NCI-H1436 (cell line): ENCODE measurements at places on chromosomes 11 and 22.

GRCh38 chr22:20952544-20953341 is 14.3 kb upstream of the AIFM3 start:
- DNase-seq, result no peak

DNA sequence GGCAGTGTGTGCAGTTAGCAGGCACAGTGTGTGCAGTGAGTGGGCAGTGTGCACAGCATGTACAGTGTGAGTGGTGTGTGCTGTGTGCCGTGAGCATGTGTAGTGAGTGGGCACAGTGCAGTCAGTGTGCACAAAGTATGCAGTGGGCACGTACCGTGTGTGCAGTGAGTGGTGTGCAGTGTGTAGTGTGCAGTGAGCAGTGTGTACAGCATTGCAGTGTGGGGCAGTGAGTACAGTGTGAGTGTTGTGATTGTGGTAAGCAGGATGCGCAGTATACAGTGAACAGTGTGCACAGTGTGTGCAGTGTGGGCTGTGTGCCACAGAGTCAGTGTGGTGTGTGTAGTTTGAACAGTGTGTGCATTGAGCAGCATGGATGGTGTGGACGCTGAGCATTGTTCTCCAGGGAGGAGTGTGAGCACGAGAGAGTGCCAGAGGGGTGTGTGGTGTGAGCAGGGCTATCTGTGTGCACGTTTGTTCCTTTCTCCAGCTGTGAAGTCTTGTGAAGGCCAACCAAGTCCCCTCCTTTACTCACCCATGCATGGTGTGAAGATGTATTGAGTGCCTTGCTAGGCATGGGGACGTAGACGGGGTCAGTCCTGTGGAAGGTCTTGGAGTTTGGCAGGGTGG is 3.0 kb downstream of the SHANK3 start:
- no peak for DNase-seq

- no peak for DNase-seq
Measured at GRCh38 chr22:31995807-31996206, 47.3 kb upstream of the SLC5A1 start.

DNA sequence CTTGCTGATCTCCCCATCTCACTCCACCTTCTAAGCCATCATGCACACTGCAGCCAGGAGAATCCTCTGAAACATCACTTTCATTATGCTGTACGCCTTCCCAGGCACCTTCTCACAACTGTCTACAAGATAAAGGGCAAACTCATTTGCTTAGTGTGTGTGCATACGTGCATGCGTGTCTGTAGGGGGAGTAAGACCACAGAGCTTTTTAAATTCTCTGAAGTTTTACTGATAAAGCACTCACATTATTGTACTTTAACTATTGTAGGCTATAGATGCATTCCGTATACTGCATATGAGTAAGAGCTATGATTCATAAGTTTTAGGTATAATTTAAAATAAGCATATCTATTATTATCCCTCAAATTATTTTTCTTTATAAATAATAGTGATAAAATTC is 15.3 kb upstream of the ANKK1 start:
- DNase-seq, result no peak

DNA sequence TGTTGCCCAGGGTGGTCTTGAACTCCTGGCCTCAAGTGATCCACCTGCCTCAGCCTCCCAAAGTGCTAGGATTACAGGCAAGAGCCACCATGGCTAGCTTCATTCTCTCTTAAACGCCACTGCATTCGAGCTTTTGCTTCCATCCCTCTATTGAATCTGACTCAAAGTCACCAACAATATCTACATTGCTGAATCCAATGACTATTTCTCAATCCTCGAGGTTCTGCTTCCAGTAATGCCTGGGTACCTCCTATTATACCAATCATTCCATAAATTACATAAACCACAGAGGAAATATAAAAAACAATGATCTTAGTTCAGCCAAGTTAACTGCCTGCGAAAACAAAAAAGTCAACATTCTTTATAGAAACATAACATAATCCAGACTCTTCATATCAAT is 11.9 kb upstream of the NXF1 start:
- no peak for DNase-seq

- no peak for DNase-seq
Measured at GRCh38 chr11:130064596-130064995, 5.1 kb upstream of the APLP2 start.

DNA sequence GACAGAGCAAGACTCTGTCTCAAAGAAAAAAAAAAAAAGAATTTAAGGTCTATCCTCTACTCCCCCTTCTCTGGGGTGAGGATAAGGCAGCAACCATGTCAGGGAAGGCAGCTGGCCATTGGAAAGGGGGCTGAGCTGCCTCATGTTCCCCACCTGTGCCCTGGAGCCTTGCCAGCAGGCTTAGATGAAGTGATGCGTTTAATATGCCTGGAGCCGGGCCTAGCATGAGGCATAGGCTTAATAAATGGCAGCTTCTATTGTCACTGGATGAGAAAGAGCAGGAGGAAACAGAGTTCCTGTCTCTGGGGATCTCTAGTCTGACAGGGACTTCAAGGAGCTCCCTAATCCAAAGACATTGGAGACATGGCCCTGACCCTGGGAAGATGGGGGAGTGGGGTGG is 3.2 kb upstream of the KCNE3 start:
- no peak for DNase-seq

GRCh38 chr11:37721485-37721884 is 1123.4 kb upstream of the RAG2 start:
- no peak for DNase-seq

- no peak for DNase-seq
Measured at GRCh38 chr11:21988477-21988876, 204.4 kb upstream of the ANO5 start.

DNA sequence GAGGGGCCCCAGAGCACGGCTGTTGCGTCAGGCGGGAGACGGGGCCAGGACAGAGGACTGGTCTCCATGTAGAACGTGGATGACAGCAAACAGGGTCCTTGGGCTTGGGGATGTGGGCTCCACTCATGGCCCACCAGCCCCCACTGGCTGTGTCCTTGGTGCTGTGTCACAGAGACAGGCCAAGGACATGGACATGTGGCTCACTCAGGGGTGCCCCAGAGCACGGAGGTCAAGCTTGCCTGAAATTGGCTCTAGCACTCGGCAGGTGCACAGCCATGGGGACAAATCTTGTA is 14.4 kb downstream of the FADS2 start:
- no peak for DNase-seq

GRCh38 chr11:22670830-22671229 is 4.4 kb downstream of the GAS2 start:
- DNase-seq, result no peak

DNA sequence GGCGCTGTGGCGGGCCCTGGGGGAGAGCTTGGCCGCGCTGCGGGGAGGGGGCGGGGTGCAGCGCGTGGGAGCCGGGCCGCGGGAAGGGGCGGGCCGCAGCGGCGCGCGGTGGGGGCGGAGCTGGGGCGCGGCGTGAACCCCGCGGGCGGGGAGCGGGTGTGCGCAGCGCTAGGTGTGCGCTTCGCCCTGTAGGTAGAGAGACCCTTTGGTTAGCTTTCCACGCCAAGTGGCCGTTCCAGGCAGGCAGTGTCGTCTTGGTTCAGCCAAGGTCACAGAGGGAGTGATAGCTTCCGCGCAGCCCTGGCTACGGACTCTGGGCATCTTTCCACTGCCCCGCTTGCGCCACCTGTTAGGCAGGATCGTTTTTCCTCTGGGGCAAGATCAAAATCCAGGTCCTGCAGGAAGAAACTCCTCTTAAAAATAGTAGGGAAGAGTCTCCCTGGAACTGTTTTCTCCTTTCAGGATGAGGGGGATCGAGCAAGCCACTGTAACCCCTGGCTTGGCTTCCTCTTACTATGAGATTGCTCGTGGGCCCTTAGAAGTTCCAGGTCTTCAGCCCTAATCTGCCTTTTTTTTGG is 434 bp downstream of the BANF1 start:
- DNase-seq, result peak; percentile 69

- DNase-seq, result no peak
Measured at GRCh38 chr22:48152916-48153315, 1390.5 kb downstream of the TBC1D22A start.

- no peak for DNase-seq
Measured at GRCh38 chr11:36092314-36093030, 148.6 kb downstream of the LDLRAD3 start.

DNA sequence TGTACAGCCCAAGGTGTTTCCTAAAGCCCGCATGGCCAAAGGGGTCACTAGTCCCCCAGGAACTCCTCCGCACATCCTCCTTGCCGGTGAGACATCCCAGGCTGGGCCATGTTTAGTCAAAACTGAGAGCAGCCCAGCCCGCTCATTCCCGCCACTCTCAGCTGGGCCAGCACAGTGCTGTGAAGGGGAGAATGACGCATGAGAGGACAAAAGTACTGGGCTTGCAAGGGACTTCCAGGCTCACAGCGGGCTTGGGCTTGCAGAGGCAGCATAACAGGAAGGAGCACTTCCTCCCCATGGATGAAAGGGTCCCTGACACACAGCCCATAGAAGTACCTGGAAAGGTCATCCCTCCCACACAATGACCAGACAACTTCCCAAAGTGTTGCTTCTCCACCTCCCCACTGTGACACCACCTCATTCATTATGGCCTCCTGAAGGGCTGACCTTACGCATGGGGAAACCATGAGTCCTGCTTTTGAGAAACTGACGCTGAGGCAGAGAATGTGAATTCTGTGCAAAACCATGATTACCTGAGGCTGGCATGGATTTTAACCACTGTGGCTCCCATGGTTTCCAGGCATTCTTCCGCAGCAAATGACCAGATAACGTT is 19.1 kb downstream of the ETS1 start:
- no peak for DNase-seq

- no peak for DNase-seq
Measured at GRCh38 chr11:103927535-103927934, 108.9 kb upstream of the DDI1 start.

GRCh38 chr22:17639247-17639741 is 737 bp downstream of the BCL2L13 start:
- DNase-seq, result no peak

- no peak for DNase-seq
Measured at GRCh38 chr11:95229993-95230809, 801 bp downstream of the SESN3 start.

- DNase-seq, result no peak
Measured at GRCh38 chr22:48251629-48252028, 1489.2 kb downstream of the TBC1D22A start.

DNA sequence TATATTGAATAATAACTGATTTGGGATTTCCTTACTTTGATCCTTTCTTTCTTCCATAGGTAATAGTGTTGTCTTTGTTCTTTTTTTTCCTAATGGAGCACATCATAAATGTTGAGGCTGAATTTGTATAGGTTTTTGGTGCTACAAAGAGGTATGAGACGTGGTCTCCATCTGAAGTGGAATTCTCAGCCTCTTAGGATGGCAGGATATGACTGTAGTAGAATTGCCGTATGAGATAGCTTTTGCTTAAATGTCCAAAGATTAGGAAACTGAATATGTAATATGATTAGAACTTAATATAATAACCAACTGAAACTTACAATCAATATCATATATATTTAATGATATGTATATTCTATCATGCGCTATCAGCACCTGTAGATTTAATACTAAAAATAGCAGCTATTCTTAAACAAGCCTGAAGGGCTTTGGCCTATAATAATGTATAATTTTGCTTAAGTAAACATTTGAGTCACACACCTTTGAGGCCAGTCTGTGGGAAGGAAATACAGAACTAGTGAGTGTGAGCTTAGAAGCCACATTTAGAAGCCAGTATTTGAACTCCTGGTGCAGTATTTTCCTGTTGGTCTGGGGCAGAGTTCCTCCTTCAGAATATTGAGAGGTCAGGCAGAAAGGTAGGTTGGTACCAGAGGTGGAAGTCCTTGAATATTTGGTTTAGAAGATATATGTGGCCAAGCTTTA is 62.6 kb downstream of the SWAP70 start:
- DNase-seq, result no peak

DNA sequence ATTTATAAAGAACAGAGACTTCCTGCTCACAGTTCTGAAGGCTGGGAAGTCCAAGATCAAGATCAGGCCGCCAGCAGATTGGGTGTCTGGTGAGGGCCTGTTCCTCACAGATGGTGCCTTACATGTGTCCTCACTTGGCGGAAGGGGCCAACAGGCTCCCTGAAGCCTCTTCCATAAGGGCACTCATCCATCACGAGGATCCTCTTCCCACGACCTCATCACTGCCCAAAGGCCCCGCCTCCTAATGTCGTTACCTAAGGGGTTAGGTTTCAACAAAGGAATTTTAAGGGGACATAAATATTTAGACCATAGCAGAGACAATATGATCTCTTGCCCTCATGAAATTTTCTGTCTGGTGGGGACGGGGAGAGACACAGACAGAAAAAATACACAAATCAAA is 18.6 kb downstream of the TP53AIP1 start:
- no peak for DNase-seq

- DNase-seq, result no peak
Measured at GRCh38 chr11:112972399-112973145, 11.4 kb downstream of the NCAM1 start.

DNA sequence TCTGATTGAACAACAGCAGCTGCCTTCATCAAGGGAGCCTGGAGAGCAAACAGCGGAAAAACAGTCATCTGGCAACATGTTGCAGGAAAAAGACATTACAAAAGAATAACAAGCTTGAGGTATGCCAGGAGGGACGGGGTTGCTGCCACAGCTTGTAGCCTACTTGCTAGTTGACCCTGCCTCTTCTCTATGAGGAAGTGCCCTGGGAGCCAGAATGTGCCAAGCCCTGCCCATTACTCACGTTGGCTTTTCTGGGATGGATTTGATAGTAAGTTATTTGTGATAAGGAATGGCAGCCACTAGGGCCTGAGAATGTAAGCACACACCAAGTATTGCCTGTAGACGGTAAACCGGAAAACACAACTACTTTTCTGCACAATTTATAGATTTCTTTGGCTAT is 113.5 kb upstream of the KIRREL3 start:
- DNase-seq, result no peak

DNA sequence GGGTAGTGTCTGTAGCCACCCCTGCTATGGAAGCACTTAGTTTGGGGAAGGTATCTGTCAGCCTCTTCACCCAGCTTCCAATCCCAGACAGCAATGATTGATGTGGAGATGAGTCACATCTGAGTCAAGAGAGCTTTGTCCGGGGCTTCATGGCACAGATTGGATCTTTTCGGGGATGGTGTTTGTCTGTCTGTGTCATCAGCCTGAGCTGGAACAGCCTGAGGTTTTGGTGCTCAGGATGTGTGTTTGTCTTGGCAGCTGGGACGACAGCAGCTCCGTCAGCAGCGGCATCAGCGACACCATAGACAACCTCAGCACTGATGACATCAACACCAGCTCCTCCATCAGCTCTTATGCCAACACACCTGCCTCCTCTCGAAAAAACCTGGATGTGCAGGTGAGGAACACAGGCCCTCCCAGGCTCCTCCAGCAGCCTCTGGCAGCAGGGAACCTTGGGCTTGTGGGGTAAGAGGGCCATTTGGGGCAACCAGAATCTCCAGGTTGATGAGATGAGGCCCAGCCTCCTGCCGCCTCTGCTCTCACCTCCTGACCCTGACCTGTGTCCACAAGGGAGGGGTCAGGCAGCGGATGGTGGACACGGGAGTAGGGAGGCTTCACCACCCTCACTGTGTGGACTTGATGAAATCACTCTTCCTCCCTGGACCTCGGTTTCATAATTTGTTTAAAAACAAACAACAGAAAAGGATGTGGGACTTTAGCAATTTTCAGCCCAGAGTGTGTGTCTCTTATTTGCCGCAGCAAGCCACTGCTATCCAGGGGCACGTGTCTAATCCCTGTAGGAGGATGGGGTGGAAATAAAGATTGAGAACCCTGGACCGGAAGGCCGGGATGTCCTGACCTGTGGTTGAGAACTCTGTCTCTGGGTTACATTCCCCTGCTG is 124.3 kb downstream of the DBX1 start:
- DNase-seq, result peak; percentile 9
